ENCODE measurements at places on chromosomes 12 and 14.
A peak's percentile ranks its signal among the peaks of the same experiment; 100 is the strongest.

GRCh38 chr12:93577222-93577621 lies 4.7 kb downstream of the SOCS2 start:
- DNase-seq, result no peak

GRCh38 chr12:2023365-2023764 lies 19.1 kb upstream of the DCP1B start:
- DNase-seq, result no peak

DNA sequence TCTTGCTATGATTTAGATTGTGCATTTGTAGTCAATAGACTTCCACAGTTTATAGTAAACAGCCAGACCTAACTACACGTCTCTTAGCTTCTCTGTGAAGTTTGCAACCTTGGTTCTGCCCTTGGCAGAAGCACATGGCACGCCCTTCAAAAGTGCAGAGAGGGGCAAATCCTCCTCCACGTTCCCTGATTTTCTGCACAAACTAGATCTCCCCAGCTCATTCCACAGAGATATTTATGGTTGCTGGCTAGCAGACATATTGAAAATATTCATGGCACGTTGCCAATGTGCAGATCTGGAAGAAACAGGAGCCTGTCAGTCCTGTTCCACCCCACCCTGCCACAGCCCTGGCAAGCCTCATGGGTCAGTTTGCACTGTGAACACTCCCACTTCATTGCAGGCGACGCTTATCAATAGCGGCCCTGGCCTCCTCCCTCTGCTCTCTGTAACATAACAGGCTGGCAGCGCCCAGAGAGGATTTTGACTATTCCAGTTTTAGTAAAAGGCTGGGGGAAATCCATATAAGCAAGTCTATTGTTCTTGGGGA lies 6.5 kb upstream of the LGALS3 start:
- peak; percentile 54 for DNase-seq

- peak; percentile 95 for DNase-seq
Measured at GRCh38 chr12:79407671-79408622, 282.8 kb downstream of the PAWR start.

GRCh38 chr12:92503029-92503931 lies 199.5 kb upstream of the PLEKHG7 start:
- no peak for DNase-seq

- no peak for DNase-seq
Measured at GRCh38 chr12:58896278-58896677, 24.0 kb downstream of the LRIG3 start.

DNA sequence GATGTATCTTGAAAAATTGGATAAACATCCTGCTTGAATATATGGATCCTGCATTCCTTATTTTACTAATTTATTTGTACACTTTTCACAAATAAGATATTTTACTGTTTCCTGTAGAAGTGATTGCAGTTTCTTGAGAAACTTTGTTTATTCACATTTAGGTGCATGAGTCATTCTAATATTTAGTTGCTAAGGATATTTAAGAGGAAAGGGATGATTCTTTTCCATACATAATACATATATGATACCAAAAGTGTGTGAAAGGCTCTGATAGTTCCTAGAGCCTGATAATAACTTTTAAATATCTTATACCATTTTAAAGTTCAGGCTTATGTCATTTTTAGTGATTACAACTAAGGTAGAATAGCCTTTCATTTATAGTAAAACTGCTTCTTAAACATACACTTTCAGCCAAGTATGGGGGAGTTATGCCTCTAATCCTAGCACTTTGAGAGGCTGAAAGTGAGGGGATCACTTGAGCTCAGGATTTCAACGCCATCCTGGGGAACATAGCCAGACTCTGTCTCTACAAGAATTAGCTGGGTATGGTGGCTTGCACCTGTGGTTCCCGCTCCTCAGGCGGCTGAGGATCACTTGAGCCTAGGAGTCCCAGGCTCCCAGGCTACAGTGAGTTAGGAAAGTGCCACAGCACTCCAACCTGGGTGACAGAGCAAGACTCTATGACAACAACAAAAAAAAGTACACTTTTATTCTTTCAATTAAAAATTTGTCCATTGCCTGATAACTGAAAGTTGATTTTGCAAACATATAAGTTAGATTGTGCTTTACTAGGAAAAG lies 262.6 kb upstream of the LRIG3 start:
- DNase-seq, result no peak

Data from fibroblast of skin of scalp (primary cell).